Activated CD8-positive, alpha-beta memory T cell treated with anti-CD3 and anti-CD28 coated beads for 4 hours (primary cell): ENCODE measurements at places on chromosomes 13 and 19.

DNA sequence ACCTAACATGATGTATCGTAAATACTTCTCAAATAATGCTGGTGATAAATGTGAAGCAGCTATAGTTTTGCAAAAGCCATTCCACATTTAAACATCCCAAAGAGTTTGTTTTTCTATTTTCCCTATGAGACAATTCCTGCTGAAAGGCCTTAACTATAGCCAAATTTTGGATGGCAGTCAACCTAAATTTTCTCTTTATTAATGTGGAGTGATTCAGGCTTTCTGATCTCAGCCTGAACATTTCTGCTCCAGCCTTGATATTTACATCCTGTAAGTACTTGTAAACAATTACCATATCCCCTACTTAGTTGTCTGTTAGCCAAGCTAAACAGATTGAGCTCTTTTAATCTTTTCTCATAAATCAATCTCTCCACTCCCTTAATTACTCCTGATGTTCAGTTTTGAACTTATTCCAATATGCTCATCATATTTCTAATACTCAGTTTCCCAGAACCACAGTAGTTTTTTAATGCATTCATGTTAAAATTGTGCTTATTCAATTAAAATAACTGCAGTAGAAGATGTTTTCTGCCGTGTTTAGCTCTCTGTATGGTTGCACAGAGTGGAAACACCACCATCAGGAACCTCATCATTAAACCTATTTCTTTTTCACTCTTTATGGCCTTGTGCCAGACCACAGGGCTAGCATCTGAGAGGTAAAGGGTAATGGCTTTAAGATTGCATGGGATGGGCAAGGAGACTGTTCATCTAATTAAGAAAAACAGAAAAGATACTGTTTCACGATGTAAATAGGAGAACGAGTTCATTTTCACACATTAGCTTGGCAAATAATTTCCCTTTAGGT, 1235.2 kb upstream of the SLC10A2 start:
- no peak for DNase-seq

DNA sequence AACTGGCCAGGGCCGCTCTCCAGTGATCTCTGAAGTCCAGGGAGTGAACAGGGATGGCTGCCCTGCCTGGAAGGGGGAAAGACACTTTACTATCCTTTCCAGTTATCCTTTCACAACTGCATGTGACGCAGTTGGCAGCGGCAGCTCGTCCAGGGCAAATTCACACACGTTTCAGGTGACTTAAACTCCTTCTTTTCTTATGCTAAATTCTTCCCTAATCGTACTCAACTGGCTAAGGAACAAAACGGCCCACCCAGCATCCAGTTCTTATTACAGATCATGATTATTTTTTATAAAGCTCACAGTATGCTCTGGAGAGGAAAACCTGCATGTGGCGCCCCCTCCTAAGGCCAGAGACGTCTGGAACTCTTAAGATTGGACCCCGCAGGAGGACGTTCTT, 767.1 kb downstream of the UQCRFS1 start:
- no peak for DNase-seq

DNA sequence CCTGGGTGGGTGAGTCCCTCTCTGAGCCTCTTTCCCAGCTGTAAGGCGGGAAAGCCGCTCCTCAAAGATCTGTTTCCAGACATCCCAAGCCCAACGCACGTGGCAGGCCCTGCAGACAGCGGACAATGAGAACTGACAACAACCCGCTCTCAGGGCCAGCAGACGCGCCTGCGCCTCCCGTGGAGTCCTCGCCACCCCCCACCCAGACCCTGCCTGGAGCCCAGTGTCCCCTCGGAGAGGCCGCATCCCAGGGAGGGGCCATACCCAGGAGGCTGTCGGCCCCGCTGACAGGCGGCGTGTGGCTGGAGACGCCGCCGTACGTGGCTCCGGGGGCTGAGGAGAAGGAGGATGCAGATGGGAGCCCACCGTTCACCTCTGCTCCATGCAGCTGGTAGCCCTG, 16.3 kb upstream of the UQCR11 start:
- no peak for DNase-seq

DNA sequence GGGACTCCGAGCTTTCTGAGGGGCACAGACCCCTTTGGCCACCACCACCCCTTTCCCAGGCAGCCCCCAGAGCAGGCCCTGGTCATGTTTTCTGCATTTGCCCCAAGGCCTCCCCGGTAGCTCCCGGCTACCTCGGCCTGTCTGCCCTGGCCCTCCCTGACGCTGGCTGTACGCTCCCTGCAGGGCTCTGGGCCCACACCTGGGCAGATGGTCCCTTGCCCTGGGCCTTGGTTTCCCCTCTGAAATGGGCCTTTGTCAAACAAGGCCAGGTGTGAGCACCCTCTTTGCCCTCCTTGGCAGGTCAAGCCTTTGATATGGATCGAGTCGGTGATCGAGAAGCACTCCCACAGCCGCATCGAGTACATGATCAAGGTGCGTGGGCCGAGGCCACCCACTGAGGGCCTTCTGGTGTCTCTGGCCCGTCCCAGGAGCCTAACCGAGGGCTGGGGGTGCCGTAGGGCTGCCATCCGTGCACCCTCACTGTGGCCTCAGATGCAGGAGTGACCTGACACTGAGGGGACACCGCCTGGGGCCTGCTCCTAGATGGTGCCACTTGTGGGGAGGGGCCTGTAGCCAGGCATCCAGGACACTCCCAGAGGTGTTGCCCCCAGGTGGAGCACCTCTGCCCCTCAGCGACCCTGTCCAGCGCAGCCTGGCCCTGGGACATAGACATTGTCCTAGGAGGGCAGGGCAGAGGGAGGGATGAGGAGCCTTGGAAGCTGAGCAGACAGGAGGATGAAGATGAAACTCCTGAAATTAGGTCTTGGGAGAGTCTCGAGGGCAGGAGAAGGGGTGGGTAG, 30.3 kb downstream of the AP1M1 start:
- no peak for DNase-seq

GRCh38 chr13:73065665-73066340, 7.0 kb downstream of the KLF5 start:
- no peak for DNase-seq

- DNase-seq, result no peak
Measured at GRCh38 chr13:94559222-94559795, 36.6 kb downstream of the TGDS start.

DNA sequence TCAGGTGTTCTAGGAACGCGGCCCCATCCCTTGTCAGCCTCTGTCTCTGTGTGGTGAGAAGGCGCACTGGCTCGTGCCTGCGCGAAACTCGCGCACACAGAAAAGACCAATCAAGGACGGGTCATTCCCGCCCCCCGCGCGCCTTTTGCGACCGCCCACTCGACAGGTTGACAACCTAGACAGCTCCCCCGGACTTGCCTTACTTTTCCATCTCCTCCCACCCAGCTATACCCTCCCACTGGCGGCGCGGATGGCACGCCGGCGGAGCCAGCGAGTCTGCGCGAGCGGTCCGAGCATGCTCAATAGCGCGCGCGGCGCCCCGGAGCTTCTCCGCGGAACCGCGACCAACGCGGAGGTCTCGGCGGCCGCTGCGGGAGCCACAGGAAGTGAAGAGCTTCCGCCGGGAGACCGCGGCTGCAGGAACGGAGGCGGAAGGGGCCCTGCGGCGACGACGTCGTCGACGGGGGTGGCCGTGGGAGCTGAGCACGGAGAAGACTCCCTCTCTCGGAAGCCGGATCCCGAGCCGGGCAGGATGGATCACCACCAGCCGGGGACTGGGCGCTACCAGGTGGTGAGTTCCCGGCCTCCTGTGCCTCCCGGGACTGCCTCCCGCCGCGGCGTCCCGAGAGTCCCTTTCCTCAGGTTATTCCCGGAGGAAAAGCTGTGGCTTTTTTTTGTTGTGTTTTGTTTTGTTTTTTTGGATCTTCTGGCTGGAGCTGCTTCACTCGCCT, at the start of gene NDFIP2:
TSS of gene NDFIP2 (plus strand) at position 202 of the 731 bp plus-strand sequence. CDS start at position 251, 49 bp downstream.
- DNase-seq, result peak; percentile 83

GRCh38 chr19:37963190-37963936, 56.4 kb downstream of the SIPA1L3 start:
- DNase-seq, result no peak

GRCh38 chr19:18390065-18390907, 4.3 kb downstream of the GDF15 start:
- no peak for DNase-seq

- no peak for DNase-seq
Measured at GRCh38 chr13:83449668-83450395, 432.4 kb downstream of the SLITRK1 start.

DNA sequence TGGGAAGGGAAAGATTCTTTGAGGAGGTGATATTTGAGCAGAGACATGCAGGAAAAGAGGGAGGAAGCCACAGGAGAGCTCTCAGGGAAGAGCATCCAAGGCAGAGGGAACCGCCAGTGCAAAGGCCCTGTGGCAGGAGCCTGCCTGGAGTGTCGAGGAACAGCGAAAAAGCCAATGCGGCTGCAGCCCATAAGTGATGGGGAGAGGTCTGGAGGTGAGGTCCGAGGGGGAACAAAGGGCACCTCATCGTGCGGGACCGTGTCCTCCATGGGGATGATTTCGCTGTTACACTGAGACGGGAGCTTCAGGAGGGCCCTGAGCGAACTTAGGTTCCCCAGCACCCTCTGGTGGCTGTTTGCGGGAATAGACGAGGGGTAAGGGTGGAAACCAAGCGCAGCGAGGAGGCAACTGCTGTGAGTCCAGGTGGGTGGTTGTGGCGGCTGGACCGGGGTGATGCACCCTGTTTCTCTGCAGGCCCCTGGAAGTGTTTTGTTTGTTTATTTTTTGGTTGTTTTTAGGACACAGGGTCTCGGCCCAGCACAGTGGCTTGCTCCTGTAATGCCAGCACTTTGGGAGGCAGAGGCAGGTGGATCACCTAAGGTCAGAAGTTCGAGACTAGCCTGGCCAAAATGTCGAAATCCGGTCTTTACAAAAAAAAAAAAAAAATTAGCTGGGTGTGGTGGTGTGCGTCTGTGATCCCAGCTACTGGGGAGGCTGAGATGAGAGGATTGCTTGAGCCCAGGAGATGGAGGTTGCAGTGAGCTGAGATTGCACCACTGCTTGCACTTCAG, 5.9 kb upstream of the EHD2 start:
- DNase-seq, result peak; percentile 42

DNA sequence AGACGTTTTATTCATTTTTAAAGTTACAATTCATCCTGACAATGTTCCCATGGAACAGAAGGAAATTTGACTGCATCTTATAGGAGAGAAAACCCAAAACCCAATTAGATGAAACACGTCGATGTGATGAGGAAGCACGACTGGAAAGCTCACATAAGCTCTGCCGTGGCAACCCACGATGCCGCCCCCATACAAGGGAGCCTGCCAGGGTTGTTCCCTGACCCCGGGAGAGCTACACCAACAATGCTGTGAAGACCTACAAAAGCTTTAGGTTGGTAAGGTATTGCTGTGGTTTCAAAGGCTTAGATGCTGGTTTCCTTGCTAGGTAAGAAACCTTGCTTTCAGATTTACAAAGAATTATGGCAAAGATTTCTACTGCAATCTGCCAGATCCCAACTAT, 393.1 kb downstream of the KLF12 start:
- no peak for DNase-seq

DNA sequence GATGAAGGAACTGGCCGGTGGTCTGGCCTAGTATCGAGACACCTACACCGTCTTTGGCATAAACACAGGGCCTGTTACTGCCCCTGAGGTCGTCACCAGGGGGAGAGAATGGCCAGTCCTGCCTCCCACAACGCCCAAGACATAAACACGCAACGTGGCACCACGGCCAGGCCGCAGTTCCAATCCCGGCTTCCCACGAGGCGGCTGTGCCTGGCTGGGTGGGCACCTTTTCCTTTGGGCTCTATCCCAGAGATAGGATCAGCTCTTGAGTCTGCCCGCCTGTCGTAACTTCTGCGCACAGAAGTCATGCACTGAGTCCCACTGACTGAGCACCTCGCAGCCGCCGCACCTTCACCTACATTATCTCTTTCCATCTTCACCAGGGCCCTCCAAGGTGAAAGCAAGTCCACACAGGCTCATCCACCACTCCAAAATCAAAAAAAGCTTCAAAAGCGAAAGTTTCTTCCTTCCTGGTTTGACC, 1.1 kb downstream of the MIER2 start:
- DNase-seq, result no peak

GRCh38 chr19:53308339-53308811, 25.2 kb upstream of the ZNF845 start:
- DNase-seq, result no peak
